Stimulated activated CD4-positive, alpha-beta T cell treated with anti-CD3 and anti-CD28 coated beads, Interleukin-2, amount 100 ng/mL, for 24 hours (primary cell): ENCODE measurements at places on chromosomes 5 and 9.

DNA sequence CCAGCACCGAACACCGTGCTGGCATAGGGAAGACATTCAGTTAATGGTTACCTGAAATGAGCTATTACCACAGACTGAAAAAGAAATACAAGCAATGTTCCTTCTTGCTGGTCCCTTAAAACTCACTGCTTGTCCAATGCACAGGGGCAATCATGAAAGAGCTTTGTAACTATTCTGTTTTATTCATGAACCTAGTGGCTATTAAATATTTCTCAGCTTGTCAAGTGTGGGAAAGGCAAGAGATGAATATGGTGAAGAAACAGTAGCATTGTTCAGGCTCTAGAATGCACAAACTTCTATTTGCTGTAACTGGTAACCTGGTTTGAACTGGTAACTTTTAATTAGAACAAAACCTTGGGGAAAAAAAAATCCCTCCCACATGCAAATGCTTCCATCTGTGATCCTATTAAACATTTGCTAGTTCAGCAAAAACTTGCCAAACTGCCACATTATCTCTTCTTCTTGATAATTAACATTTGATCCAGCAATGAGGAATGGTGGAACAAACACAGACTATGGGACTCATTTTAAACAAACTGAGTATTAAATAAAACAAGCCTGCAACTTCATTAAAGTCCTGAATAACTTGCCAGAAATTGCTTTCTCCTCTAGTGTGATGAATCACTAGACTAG lies 36.1 kb downstream of the YIPF5 start:
- no peak for DNase-seq

- DNase-seq: no peak
Observed at GRCh38 chr5:78483809-78484521, 123.5 kb downstream of the SCAMP1 start.

- DNase-seq: no peak
Observed at GRCh38 chr9:137592767-137593166, 2.5 kb upstream of the ZMYND19 start.

GRCh38 chr5:6684075-6684474 lies 29.2 kb upstream of the TENT4A start:
- no peak for DNase-seq

DNA sequence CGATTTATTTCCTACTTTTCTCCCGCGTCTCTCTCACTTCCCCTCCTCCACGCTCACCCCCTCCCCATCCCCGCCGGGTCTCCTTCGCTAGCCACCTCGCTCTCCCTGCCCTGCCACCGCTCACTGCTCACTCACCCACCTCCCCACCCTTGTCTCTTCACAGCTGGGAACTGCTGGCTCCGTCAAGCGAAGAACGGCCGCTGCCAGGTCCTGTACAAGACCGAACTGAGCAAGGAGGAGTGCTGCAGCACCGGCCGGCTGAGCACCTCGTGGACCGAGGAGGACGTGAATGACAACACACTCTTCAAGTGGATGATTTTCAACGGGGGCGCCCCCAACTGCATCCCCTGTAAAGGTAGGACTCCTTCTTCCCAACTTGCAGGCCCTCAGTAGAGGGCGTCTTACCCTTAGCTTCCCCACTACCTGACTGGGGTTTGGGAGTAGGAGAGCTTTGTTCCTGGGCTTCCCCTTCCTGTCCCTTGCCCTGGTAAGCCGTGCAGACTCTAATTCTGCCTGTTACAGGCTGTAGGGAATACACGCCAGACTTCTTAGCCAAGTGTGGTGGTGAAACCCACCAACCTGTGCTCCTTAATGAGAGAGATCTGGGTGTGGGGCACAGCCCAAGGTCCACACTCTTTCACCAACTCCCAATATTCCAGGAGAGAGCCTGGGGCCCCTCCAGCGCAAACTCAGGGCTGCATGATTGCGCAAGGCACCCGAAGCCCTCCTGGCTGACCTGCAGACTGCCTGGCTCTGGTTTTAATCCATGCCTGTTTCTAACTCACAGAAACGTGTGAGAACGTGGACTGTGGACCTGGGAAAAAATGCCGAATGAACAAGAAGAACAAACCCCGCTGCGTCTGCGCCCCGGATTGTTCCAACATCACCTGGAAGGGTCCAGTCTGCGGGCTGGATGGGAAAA lies 2.5 kb downstream of the FST start:
- peak; percentile 30 for DNase-seq

DNA sequence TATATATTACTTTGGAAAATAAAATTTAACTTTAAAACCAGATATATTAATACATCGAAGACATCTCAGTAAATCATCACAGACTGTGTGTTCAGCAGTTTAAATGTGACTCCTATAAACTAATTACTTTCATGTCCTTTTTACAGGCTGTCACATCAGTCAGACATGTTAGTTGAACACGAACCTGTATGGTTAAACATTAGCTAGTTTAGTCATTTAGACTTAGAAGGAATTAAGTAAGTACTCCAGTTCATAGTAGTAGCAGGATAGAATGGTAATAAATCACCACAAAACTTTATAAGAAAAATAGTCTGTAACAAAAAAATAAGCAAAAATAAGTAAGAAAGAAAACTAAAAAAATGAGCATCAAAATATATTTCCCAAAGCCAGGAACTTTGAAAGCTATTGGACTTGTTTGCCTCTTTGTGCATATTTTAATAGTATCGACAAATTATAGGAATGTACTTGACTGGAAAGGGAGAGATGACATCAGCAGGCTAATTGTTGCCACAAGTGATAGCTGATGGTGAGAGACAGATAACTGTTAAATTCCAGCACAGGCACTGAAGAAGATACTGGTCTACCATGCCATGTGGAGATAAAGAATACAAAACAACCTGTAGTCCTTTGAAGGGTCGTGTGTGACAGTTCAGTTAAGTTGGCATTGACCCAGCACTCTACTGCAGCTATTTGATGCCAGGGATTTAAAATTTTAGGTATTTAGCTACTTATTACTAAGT lies 83.9 kb downstream of the RIC1 start:
- no peak for DNase-seq

GRCh38 chr5:181281077-181281983 lies 20.4 kb upstream of the TRIM52 start:
- DNase-seq: no peak

GRCh38 chr5:154312576-154312975 lies 122.0 kb downstream of the GALNT10 start:
- no peak for DNase-seq

- no peak for DNase-seq
Observed at GRCh38 chr5:11642438-11642837, 261.8 kb downstream of the CTNND2 start.
